ENCODE measurements at places on chromosomes 7 and 10. TPM values are rescaled to one million over a fixed set of nuclear protein-coding genes. Genes with fewer than 3 reads are reported as not detected.

GOLGA7B gene
- 0.45 TPM for total RNA-seq

SUV39H2 gene
- 5.2 TPM for total RNA-seq

ZNF365 gene
- 2.4 TPM for total RNA-seq

PTF1A gene
- not detected for total RNA-seq

FRG2B gene
- not detected for total RNA-seq

SLC35G1 gene
- 3.3 TPM for total RNA-seq

GPR37 gene
- 0.39 TPM for total RNA-seq

SORCS1 gene
- total RNA-seq, result 1.4 TPM

LBX1 gene
- total RNA-seq, result not detected

PRPS1L1 gene
- total RNA-seq, result not detected

RBM48 gene
- total RNA-seq, result 12.9 TPM

GRCh38 chr7:1619152-1620079 is 49.6 kb upstream of the PSMG3 start:
- no peak for DNase-seq
- no peaks in the 10 kb centered on the region for H3K36me3 ChIP-seq
- no peaks in the 10 kb centered on the region for H3K27me3 ChIP-seq
- no peak overlapping the region for H3K4me3 ChIP-seq

GRCh38 chr7:138665669-138666140 is 35.5 kb downstream of the SVOPL start:
- H3K36me3 ChIP-seq, result no peaks in the 10 kb centered on the region
- H3K27ac ChIP-seq, result no peak overlapping the region
- H3K27me3 ChIP-seq, result no peaks in the 10 kb centered on the region
- no peaks in the 10 kb centered on the region for H3K4me1 ChIP-seq

DNA sequence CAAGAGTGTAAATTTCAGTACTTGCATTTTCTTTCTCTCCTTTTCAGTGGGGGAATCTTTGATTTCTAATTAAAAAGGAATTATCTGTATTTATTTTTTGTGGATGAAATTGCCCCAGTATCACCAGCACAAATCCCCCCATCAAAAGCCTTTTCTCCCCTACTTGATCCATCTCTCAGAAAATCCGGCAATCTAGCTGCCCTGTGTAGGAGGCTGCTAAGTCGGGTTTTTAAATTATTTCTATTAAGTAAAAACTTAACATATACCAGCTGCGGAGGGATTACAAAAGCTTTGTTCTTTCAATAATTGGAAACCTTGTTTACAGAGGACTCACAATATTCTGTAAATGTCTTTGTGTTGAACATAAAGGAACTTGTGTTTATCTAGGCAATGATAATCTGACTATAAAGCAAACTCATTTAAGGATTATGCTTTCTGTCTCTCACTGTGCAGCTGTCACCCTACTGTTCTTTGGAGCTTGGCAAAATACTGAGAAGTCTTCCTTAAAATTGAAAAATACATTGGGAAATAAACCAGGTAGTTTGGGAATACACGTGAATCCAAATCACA is 177.4 kb upstream of the PRR15 start:
- no peak overlapping the region for H3K27ac ChIP-seq
- H3K27me3 ChIP-seq, result peaks cover 2% of the 10 kb centered on the region
- DNase-seq, result no peak
- no peaks in the 10 kb centered on the region for H3K36me3 ChIP-seq
- H3K4me3 ChIP-seq, result no peak overlapping the region

- no peaks in the 10 kb centered on the region for H3K27me3 ChIP-seq
- no peaks in the 10 kb centered on the region for H3K36me3 ChIP-seq
- H3K4me1 ChIP-seq, result no peaks in the 10 kb centered on the region
- H3K4me3 ChIP-seq, result no peak overlapping the region
- DNase-seq, result peak; percentile 62
Observed at GRCh38 chr10:44650691-44651661, 260.2 kb upstream of the TMEM72 start.

GRCh38 chr10:118694848-118695247 is 59.9 kb downstream of the CACUL1 start:
- no peaks in the 10 kb centered on the region for H3K4me1 ChIP-seq
- H3K36me3 ChIP-seq, result no peaks in the 10 kb centered on the region
- no peak for DNase-seq
- H3K4me3 ChIP-seq, result no peak overlapping the region
- H3K27ac ChIP-seq, result no peak overlapping the region

- no peaks in the 10 kb centered on the region for H3K36me3 ChIP-seq
- no peak overlapping the region for H3K4me3 ChIP-seq
- DNase-seq, result no peak
- H3K27ac ChIP-seq, result no peak overlapping the region
- no peaks in the 10 kb centered on the region for H3K4me1 ChIP-seq
Observed at GRCh38 chr7:145584401-145584800, 532.2 kb upstream of the CNTNAP2 start.

DNA sequence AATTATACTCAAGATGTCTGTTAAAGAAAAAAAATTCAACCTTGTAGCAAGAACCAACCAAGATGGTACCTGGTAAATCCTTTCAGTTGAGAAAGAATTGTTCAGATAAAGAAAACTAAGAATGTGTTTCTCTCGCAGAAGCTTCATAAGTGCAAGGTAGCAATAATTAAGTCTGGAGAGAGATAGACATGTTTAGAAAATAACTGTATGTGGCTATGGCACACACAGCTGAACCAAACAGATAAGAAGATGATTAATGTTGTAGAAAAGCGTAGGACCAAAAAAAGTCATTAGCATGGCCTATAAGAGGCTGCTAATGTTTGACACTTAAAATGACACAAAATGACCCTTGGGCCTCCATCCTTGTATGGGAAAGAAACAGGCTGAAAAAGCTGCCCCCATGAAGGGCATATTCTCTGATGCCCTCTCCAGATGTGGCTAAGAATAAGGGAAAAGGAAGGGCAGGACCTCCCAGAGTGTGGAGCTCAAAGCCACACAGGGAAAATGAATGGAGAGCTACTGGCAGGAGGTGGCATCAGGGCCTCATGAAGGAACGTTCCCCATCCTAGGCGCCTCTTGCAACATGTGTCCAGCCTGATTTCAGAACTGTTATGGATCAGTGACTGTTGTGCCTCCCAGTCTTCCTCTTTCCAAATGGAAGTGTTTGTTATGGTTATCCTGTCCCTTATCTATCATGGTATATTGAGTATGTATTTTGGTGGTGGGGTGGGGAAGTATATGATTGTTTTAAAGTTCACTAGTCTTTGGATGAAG is 30.7 kb downstream of the TLL2 start:
- no peak for DNase-seq
- no peak overlapping the region for H3K27ac ChIP-seq
- no peak overlapping the region for H3K4me3 ChIP-seq

DNA sequence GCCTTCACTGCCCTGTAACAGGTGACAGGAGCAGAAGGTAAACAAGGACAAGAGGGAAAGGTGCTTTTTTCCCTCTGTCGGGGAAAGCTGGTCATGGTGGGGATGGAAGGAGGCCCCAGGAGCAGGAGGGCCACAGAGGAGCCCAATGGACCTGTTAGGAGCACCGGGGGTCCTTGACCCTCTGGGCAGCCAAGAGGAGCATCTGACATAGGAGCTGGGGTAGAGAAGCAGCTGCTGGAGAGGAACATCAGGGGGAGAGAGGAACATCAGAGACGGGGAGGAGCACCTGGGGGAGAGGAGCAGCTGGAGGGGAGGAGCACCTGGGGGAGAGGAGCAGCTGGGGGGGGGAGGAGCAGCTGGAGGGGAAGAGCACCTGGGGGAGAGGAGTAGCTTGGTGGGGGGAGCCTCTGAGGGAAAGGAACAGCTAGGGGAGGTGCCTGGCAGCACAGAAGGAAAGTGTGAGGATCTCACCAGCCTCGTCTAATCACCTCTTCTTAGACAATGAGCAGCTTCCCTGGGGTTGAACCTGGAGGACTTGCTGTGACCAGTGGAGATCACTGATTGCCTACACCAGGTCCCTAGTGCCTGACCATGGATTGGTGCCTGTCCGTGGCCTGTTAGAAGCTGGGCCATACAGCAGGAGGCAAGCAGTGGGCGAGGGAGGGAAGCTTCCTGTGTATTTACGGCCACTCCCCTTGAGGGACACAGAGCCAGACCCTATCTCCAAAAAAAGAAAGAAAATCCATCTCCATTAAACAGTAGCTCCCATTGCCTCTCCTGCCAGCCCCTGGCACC is 37.6 kb downstream of the JAKMIP3 start:
- peak; percentile 51 for DNase-seq
- no peak overlapping the region for H3K27ac ChIP-seq
- no peaks in the 10 kb centered on the region for H3K36me3 ChIP-seq

DNA sequence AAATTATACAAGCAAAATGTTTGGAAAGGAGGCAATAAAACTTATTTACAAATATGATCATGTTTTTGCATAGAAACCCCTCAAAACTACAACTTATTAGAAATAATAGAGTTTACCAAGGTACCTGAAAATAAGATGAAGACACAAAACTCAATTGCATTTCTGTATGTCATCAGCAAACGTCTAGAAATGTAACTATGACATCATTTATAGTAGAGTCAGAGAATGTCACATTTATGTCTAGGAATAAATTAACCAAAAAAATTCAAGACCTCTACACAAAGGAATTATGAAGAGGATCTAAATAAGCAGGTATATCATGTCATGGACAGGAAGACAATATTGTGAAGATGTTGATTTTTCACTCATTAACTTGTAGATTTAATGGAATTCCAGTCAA is 81.1 kb downstream of the PALS2 start:
- no peaks in the 10 kb centered on the region for H3K4me1 ChIP-seq
- H3K27me3 ChIP-seq, result no peaks in the 10 kb centered on the region
- DNase-seq, result no peak
- no peak overlapping the region for H3K4me3 ChIP-seq

GRCh38 chr10:108631332-108631731 is 1292.0 kb downstream of the XPNPEP1 start:
- no peaks in the 10 kb centered on the region for H3K27me3 ChIP-seq
- no peak overlapping the region for H3K27ac ChIP-seq
- no peak for DNase-seq
- H3K4me1 ChIP-seq, result no peaks in the 10 kb centered on the region

DNA sequence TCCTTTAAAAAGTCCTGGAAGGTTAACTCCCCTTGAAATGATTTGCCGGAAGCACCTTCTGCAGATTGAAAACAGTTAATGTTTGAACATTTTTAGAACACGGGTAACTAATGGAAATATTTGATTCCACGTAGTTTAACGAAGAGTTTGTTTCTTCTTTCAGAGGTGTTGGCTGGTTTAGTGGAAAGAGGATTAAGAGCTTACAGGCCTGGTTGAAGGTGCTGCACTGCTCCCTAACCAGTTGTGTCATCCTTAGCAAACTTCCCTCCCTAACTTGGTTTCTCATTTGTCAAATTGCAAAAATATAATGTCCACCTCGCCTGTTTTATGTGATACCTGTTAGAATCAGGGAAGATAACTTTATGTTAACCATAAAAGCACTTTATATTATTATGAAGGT is 243.0 kb upstream of the FZD8 start:
- H3K4me1 ChIP-seq, result no peaks in the 10 kb centered on the region
- DNase-seq, result no peak
- H3K4me3 ChIP-seq, result no peak overlapping the region
- H3K36me3 ChIP-seq, result no peaks in the 10 kb centered on the region
- no peak overlapping the region for H3K27ac ChIP-seq
- H3K27me3 ChIP-seq, result no peaks in the 10 kb centered on the region

All from aorta (tissue), 5 donors.